Thoracic aorta (tissue), 2 donors: ENCODE measurements at places on chromosomes 5 and 9.

DNA sequence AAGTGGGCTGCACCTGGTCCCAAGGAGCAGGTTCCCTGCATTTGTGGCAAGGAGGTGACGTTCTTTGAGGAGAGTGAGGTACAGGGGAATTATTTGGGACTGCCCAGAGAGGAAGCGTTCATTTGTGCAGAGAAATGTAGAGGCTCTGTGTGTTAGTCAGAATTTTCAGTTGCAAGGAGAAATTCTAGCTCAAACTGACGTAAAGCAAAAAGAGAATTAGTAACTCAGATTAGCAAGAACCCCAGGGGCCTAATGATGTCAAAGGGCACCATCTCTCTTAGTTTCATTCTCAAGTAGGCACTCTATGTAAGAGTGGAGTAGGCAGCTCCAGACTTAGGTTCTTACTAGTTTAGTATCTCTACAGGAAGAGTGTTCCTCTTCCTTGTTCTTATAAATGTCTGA, 2.4 kb upstream of the TXN start:
- no peak overlapping the region for H3K27ac ChIP-seq
- no peaks in the 10 kb centered on the region for H3K27me3 ChIP-seq
- H3K4me3 ChIP-seq = no peak overlapping the region

- H3K4me1 ChIP-seq = no peaks in the 10 kb centered on the region
- H3K36me3 ChIP-seq = no peaks in the 10 kb centered on the region
- no peak overlapping the region for H3K4me3 ChIP-seq
- no peaks in the 10 kb centered on the region for H3K27me3 ChIP-seq
- no peak overlapping the region for H3K27ac ChIP-seq
Observed at GRCh38 chr5:40559306-40559705, 120.4 kb upstream of the PTGER4 start.

DNA sequence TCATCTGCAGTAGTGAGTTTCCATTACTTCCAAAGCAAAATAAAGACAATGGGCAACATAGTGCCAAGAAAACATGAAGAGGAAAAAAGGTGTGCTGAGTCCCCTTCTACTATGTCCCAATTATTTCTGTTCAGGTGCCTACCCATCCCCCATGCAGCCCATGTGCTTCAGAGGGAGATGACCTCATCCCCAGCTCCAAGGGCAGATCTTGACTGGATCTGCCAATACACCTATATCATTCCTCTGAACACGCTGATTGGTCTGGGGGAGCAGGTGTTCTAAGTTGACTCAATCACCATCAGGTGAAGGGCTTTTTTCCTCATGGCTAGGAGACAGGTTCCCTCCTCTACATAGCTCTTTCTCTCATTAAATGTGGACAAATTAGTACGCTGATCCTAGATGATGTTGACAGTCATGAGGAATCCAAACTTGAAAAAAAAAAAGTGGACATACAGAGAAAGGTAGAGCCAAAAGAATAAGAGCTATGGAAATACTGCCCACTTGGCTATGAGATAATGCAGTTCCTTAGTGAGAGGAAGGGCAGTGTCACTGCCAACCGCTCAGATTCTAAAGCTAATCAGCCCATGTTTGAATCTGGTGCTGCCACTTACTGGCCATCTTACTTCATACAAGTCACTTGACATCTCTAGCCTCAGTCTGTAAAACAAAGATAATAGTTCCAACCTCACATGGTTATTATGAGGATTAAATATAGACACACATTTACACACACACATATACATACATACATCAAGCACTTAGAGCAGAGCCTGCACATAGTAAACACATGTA, 23.1 kb downstream of the PRELID2 start:
- no peak overlapping the region for H3K4me3 ChIP-seq
- no peak for DNase-seq
- H3K27ac ChIP-seq = no peak overlapping the region
- peaks cover 6% of the 10 kb centered on the region for H3K36me3 ChIP-seq

GRCh38 chr5:138725153-138725817, 27.9 kb upstream of the CTNNA1 start:
- peak; percentile 3 for DNase-seq
- peaks cover 14% of the 10 kb centered on the region for H3K4me1 ChIP-seq
- H3K27me3 ChIP-seq = no peaks in the 10 kb centered on the region
- H3K4me3 ChIP-seq = peak overlapping the region; percentile 52
- peak overlapping the region; percentile 80 for H3K27ac ChIP-seq

DNA sequence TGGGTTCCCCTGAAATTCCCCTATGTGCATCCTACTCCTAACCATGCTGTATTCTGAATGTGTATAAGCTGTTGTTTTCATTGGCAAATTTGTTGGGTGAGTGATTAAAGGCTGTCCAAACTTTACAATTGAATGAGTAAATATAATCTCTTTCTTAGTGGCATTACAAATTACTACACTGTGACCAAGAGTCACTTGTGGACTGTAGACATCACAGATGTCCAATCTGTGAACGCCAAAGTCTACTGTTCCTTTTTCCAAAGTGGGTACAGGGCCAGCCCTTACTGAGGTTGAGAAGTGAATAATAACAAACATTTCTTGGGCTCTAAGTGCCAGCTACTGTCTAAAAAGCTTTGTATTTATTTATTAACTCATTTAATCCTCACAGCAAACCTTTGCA, 29.7 kb downstream of the MTMR12 start:
- no peaks in the 10 kb centered on the region for H3K36me3 ChIP-seq
- no peaks in the 10 kb centered on the region for H3K27me3 ChIP-seq
- no peak for DNase-seq
- no peak overlapping the region for H3K27ac ChIP-seq
- no peak overlapping the region for H3K4me3 ChIP-seq
- peaks cover 2% of the 10 kb centered on the region for H3K4me1 ChIP-seq

- peaks cover 46% of the 10 kb centered on the region for H3K4me1 ChIP-seq
- H3K4me3 ChIP-seq = peak overlapping the region; percentile 87
- peak overlapping the region; percentile 100 for H3K27ac ChIP-seq
- DNase-seq = no peak
- H3K27me3 ChIP-seq = no peaks in the 10 kb centered on the region
- peaks cover 20% of the 10 kb centered on the region for H3K36me3 ChIP-seq
Observed at GRCh38 chr5:139481580-139482049, 943 bp downstream of the STING1 start.

- no peaks in the 10 kb centered on the region for H3K27me3 ChIP-seq
- H3K36me3 ChIP-seq = no peaks in the 10 kb centered on the region
- H3K27ac ChIP-seq = no peak overlapping the region
- no peaks in the 10 kb centered on the region for H3K4me1 ChIP-seq
Observed at GRCh38 chr5:27241564-27242257, 203.3 kb upstream of the CDH9 start.

- peaks cover 27% of the 10 kb centered on the region for H3K4me1 ChIP-seq
- no peaks in the 10 kb centered on the region for H3K36me3 ChIP-seq
- no peak for DNase-seq
- no peaks in the 10 kb centered on the region for H3K27me3 ChIP-seq
Observed at GRCh38 chr5:41841325-41841724, 28.9 kb downstream of the OXCT1 start.

- no peak for DNase-seq
- no peaks in the 10 kb centered on the region for H3K4me1 ChIP-seq
- no peak overlapping the region for H3K4me3 ChIP-seq
Observed at GRCh38 chr5:95715799-95716461, 15.2 kb upstream of the RHOBTB3 start.

DNA sequence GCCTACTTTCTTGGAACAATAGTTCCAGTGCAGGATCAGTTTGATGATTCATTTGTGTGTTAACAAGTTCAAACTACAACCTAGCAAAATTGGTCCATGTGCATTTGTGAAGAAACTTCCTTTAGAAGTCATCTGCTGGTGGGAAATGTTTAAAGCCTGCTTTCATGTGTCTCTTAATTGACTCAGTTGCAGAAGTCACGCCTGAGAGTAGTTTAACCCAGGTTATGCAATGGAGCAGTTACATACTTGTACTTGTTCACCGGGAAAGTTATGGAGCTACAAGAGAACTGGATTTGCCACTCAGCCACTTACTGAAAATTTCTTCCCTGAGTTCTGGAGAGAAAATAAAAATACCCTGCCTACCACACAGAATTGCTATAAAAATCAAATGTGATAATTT, 1397.8 kb downstream of the PTPRD start:
- no peak overlapping the region for H3K4me3 ChIP-seq
- no peak for DNase-seq
- no peaks in the 10 kb centered on the region for H3K36me3 ChIP-seq
- H3K27ac ChIP-seq = no peak overlapping the region
- no peaks in the 10 kb centered on the region for H3K4me1 ChIP-seq

DNA sequence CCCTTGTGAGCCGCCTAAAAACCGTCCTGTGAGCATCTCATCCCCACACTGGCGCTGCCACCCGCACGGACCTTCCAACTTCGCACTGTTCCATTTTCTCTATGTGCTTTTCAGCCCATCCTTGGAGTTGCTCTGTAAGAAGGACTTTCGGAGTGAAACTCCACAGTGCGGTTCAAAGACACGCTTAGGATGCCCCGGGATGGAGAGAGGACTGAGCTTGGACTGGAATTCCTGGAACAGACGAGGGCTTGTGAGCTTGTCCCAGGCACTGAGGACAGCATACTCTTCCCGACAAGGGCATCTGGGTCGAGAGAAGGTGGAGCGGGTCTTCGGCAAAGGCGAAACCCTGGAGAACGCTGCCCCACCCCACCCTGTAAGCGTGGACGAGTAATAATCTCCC, 187.8 kb downstream of the MEF2C start:
- H3K4me1 ChIP-seq = peaks cover 6% of the 10 kb centered on the region
- H3K27ac ChIP-seq = no peak overlapping the region
- no peak for DNase-seq
- H3K4me3 ChIP-seq = no peak overlapping the region
- H3K36me3 ChIP-seq = no peaks in the 10 kb centered on the region

- H3K4me3 ChIP-seq = no peak overlapping the region
- no peak overlapping the region for H3K27ac ChIP-seq
- H3K4me1 ChIP-seq = peaks cover 26% of the 10 kb centered on the region
- no peak for DNase-seq
Observed at GRCh38 chr9:69134412-69134811, 39.7 kb upstream of the TJP2 start.

DNA sequence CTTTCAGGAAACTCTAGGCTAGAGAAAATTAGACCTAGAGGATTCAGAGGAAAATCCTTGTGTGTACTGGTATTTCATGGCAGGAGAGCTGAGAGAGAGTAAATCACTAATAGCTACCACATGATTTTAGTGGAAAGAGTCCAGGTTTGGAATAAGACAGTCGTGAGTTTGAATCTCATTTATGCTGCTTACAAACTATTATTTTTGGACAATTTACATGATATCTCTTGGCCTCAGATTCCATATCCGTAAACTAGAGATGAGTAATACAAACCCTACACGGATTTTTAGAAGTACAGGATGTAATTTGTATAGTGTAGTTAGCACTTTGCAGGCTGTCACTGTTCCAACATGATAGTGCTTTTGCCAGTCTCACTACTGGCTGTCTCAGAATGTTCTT, 2.7 kb downstream of the IL31RA start:
- H3K4me3 ChIP-seq = no peak overlapping the region
- peaks cover 17% of the 10 kb centered on the region for H3K4me1 ChIP-seq
- no peak for DNase-seq
- H3K27ac ChIP-seq = no peak overlapping the region

DNA sequence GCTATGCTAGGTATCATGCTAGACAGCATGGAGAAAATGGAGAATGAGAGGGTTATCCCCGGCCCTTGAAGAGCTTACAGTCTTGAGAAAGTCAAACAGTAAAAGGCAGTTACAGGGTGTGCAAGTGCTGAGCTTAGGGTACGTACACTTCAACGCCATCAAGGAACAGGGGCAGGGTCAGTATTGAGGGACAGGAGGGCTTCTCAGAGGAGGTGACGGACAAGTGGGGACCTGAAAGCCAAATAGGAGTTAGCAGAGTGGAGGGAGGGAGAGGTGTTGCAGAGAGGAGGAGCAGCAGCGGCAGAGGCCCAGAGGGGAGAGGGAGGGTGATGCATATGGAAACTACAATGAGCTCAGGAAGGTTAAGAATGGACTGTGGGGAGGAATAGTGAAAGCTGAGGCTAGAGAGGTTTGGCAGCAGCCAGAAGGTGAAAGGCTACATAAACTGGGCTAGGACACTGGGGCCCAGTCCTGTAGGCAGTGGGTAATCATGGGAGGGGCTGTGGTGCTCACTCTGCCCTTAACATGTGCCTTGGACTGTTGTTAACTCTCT, 88.0 kb downstream of the NRG2 start:
- DNase-seq = no peak
- H3K4me1 ChIP-seq = no peaks in the 10 kb centered on the region
- no peak overlapping the region for H3K4me3 ChIP-seq
- H3K36me3 ChIP-seq = no peaks in the 10 kb centered on the region

- H3K4me1 ChIP-seq = peaks cover 35% of the 10 kb centered on the region
- DNase-seq = no peak
- no peaks in the 10 kb centered on the region for H3K36me3 ChIP-seq
Observed at GRCh38 chr9:36399980-36400331, at the start of gene RNF38. RNF38 (minus strand) TSS chr9:36400269; CDS start chr9:36400108, 161 bp downstream.

GRCh38 chr5:43891112-43891511, 288.1 kb downstream of the NNT start:
- no peaks in the 10 kb centered on the region for H3K4me1 ChIP-seq
- DNase-seq = no peak
- H3K36me3 ChIP-seq = no peaks in the 10 kb centered on the region
- no peaks in the 10 kb centered on the region for H3K27me3 ChIP-seq

DNA sequence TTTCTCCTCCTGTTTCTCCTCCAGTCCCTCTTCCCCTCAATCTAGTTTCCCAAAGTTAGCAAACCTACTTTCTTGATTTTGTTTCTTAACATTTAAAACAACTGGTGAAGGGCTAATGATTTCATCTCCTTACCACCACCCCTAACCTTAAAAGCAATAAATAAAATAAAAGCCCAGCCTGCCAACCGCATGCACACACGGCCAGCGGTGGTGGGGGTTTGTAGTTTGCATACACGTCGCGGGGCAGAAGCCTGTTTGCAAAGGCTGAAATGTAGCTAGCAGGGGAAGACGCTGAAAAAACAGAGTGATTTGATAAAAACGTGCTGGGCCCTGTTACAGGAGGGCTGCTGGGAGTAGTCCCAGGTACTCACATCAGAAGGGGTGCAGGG, 1.9 kb upstream of the DMRT2 start:
- H3K4me3 ChIP-seq = peak overlapping the region; percentile 79
- H3K36me3 ChIP-seq = no peaks in the 10 kb centered on the region
- DNase-seq = no peak
- H3K27ac ChIP-seq = no peak overlapping the region

GRCh38 chr9:22342491-22343217, 104.0 kb upstream of the DMRTA1 start:
- H3K36me3 ChIP-seq = no peaks in the 10 kb centered on the region
- no peak for DNase-seq
- H3K4me1 ChIP-seq = peaks cover 7% of the 10 kb centered on the region
- no peaks in the 10 kb centered on the region for H3K27me3 ChIP-seq
